ENCODE measurements at places on chromosomes 13 and 19.

DNA sequence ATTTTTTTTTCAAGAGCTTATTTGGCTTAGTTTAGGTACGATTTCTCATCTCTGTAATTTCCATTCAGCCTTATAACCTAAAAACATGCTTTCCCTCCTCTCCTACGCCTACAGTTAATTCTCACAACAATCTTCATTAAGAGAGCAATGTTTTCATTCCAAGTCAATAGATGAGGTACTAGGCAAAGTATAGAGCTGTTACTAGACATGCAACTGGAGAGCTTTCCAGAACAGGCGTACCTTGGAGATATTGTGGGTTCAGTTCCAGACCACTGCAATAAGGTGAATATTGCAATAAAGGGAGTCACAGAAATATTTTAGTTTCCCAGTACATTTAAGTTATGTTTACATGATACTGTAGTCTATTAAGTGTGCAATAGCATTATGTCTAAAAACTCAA is 34.8 kb downstream of the TGDS start:
- DNase-seq = no peak

- no peak for DNase-seq
These were observed 118.0 kb upstream of the POSTN start for GRCh38 chr13:37716420-37717195.

DNA sequence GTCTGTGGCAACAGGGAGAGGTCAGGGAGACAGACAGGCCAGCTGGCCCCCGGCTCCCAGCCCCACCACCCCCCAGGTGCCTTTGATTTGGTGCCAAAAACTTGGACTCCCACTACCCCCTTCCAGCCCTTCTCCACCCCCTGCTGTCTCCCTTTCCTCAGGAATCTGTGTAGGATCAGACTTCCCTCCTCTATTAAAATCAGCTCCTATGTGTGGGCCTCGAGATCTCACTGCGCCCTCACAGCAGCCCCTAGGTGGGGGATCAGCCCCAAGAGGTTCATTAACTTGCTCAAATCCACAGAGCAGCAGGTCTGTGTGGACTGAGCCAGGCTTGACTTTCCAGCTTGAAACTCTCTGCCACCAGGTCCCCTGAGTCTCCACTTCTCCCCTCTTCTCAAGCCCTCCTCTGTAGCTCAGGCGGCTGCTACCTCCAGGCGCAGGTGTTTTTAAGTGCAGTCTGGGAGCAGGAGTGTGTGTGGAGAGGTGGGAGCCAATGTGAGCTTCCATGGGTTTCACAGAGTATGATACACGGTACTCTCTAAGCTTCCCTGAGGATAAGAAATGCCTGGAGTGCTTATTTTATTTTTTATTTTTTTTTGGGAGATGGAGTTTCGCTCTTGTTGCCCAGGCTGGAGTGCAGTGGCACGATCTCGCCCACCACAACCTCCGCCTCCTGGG is 1.7 kb downstream of the GAPDHS start:
- DNase-seq = no peak

DNA sequence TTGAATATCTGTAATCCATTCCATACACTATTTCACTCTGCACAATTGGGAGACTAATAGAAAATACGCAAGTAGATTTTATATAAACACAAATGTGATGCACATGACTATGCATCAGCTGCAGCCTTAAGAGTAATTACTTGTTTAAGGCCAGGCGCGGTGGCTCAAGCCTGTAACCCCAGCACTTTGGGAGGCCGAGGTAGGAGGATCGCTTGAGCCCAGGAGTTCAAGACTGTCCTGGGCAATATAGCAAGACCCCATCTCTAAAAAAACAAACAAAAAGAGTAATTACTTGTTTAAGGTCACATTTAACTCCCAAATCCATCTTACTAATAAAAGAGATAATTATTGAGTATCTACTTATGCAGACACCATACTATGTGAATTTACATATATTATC is 18.0 kb downstream of the IPO5 start:
- no peak for DNase-seq

- no peak for DNase-seq
These were observed 23.2 kb upstream of the CYP2A13 start for GRCh38 chr19:41064974-41065569.

- no peak for DNase-seq
These were observed 37.1 kb downstream of the SMAD9 start for GRCh38 chr13:36882829-36883390.

DNA sequence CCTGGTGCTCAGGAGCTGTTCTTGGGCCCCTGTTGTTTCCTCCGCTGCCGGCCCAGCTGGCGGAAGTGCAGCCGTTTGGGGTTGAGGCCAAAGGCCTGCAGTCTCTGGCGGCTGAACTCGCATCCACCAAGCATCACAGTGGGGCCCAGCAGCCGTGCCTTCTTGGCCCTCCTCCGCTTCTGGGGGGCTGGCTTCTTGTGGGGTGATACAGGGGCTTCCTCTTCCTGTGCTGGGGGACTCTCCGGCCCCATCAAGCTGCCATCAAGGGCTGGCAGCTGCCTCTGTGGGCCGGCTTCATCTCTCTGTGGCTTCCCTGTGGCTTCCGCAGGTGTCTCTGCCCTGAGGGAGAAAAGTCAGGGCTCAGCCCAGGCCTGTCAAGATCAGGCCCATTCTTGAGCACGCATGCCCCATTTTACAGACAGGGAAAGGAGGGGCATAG is 10.3 kb downstream of the ATG4D start:
- DNase-seq = no peak
